ENCODE measurements at places on chromosomes 3 and 15. TPM values are rescaled to one million over a fixed set of nuclear protein-coding genes. Genes with fewer than 3 reads are reported as not detected.
A peak's percentile ranks its signal among the peaks of the same experiment; 100 is the strongest.

DNA sequence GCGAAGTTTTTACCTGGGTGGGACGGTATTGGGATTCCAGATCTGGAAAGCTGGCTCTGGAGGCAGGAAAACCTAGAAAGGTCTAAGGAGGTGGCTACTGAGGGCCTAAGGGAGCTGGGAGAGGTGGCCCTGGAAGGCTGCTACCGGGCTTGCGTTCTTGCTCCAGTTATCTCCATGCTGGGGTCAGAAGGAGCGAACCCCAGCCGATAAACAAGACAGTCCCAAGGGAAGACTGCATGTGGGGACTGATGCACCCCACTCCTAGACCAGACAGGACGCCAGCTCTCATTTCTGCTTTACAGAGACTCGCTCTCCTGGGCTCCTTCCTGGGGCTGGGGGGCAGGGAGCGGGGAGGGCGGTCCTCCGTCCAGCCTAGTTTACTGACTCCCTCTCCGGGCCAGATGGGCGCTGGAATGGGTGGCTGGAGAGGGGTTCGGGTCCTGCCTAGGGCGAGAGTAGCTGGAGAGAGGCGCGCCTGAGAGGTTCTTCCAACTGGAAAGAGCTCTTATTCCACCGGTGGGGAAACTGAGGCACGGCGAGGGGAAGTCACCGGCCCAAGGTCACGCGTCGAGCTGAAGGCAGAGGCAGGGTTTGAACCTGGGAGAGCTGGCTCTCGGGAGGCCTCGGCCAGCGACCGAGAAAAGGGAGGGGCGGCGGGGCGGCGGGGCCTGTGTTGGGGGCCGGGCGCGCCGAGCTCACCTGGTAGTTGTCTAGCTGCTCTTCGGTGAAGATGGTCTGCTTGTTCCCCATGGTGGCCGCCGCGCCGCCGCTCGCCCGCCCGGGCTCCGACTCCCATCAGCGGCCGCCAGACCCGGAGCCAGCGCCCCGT is 565 bp downstream of the CIB2 start:
- no peak for DNase-seq
- no peaks in the 10 kb centered on the region for H3K4me1 ChIP-seq
- H3K27me3 ChIP-seq: no peaks in the 10 kb centered on the region
- no peaks in the 10 kb centered on the region for H3K36me3 ChIP-seq
- H3K27ac ChIP-seq: peak overlapping the region; percentile 96
- peak overlapping the region; percentile 82 for H3K4me3 ChIP-seq

GRCh38 chr3:189554868-189555557 is 76.2 kb upstream of the TP63 start:
- H3K36me3 ChIP-seq: no peaks in the 10 kb centered on the region
- H3K4me3 ChIP-seq: no peak overlapping the region
- no peak for DNase-seq
- no peaks in the 10 kb centered on the region for H3K4me1 ChIP-seq
- no peak overlapping the region for H3K27ac ChIP-seq

DNA sequence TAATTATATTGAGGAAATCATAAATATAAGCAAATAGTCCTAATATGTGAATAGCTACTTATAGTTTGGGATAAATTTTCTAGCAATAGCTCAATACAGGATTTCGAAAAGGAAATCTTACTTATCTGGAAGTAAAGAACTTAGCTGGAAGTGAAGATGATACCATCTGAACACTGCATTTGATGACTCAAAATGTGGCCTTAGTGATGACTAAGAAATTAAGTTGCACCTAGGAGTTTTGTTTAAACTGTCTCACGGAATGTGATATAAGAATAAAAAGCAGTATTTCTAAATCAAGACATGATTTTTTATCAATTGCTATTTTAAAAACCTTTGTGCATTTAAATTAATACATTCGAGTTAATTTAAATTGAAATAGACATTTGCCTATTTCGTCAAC is 91.2 kb downstream of the EOMES start:
- H3K27me3 ChIP-seq: no peaks in the 10 kb centered on the region
- no peak overlapping the region for H3K27ac ChIP-seq
- DNase-seq: no peak
- no peak overlapping the region for H3K4me3 ChIP-seq

Gene CLDN11
- total RNA-seq: 25.4 TPM

Gene TMEM207
- total RNA-seq: not detected

Gene ASB14
- not detected for total RNA-seq

DNA sequence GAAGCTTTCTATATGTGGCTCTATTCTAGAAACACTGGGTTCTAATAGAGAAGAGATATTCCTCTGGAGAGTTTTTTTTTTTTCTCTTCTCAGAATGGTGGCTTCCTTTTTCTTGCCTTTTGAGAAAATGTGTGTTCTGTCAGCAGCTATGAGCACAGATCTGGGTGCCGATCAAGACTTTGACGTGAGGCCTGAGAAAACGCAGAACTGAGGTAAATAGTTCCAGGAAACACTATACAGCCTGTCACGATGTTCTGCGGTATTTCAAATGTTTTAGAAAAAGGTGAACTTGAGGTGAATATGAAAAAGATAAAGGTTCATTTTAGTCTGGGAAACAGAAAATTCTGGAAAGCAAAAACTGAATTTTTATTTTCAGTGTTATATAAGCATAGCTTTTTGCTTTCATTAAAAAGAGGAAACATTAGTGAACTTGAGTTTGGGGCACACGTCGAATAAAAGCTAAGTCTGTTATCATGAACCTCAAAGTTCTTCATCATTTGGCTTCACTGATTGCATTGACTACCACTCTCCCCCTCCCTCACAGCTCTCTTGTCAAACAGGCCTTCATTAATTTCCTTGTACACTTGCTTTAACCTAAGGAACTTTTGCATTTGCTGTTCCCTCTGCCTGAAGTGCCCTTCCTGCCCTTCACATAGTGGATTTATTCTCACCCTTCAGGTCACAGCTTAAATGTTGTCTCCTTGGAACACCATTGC is 265.1 kb downstream of the NFKBIZ start:
- H3K4me1 ChIP-seq: no peaks in the 10 kb centered on the region
- H3K27ac ChIP-seq: peak overlapping the region; percentile 78
- H3K36me3 ChIP-seq: no peaks in the 10 kb centered on the region
- H3K27me3 ChIP-seq: no peaks in the 10 kb centered on the region

- H3K4me1 ChIP-seq: no peaks in the 10 kb centered on the region
- DNase-seq: no peak
- no peaks in the 10 kb centered on the region for H3K36me3 ChIP-seq
- no peak overlapping the region for H3K27ac ChIP-seq
- no peak overlapping the region for H3K4me3 ChIP-seq
Measured at GRCh38 chr3:126537730-126538281, 13.9 kb downstream of the CHST13 start.
